ENCODE measurements at places on chromosomes 2 and 18. TPM values are rescaled to one million over a fixed set of nuclear protein-coding genes. Genes with fewer than 3 reads are reported as not detected.
A peak's percentile ranks its signal among the peaks of the same experiment; 100 is the strongest.

The LRRTM1 gene
- total RNA-seq: not detected

- no peaks in the 10 kb centered on the region for H3K27me3 ChIP-seq
- H3K4me3 ChIP-seq: no peak overlapping the region
- DNase-seq: no peak
- no peak overlapping the region for H3K27ac ChIP-seq
- H3K4me1 ChIP-seq: no peaks in the 10 kb centered on the region
Measured at GRCh38 chr2:14422426-14422825, 210.1 kb upstream of the LRATD1 start.

DNA sequence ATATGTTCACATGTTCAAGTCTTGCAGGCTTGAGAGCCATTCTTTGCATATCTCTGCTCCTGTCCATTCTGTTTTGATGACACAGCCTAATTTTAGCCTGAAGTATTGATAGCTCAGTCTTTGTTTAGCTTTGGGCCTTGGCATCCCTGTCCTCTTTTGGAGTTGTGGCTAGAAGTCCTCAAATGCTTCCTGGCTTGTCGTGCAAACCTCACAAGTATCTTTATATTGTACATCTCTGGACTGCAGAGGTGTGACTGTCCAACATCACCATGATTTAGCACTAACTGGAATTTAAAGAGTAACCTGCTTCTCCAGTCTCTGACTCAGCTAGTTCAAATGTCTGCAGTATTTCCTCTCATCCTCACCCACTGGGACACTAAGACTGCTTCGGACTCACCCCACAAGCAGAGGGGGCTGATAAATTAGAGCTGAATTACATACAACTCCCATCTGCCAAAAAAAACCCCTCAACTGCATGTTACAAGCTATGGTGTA lies 11.7 kb downstream of the PFN4 start:
- H3K27me3 ChIP-seq: no peaks in the 10 kb centered on the region
- H3K4me1 ChIP-seq: no peaks in the 10 kb centered on the region
- DNase-seq: no peak
- H3K36me3 ChIP-seq: no peaks in the 10 kb centered on the region

DNA sequence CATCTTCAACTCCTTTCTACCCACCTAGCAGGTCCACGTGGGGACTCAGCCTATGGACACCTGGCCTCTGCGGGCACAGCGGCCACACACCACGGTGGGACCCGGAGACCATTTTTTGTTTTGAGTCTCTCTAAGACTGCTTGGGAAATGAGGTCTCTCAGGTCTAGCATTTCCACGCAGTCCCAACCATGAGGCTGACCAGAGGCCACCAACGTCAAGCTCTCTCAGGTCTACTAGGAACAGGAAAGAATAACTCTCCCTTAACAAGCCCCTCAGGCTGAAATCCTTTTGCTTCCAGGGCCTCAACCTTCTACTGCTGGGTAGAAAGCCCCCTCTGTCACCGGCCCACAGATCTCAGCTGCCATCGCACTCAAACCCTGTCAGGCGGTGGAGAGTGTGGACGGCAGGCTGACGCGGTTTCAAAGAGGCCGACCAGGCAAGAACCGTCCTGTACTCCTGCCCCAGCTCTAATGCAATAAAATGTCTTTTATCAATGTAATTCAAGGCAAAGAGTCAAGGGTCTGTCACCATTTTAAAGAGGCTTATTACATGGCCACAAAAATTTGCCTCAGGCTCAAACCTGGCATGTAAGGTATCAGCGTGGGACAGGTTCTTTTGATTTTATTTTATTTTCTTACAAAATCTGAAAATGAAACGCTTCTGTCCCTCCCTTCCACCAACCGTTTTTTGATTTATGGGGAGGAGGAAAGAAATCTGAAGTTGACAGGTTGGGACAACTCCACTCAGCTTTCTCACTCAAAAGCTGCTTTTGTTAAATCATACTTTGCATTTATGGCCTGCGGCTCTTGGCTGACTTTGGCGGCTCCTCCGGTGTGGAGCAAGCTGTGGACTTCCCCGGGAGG lies 74.0 kb downstream of the BCL11A start:
- no peak overlapping the region for H3K27ac ChIP-seq
- no peaks in the 10 kb centered on the region for H3K27me3 ChIP-seq
- H3K4me3 ChIP-seq: no peak overlapping the region
- H3K36me3 ChIP-seq: no peaks in the 10 kb centered on the region
- DNase-seq: no peak
- no peaks in the 10 kb centered on the region for H3K4me1 ChIP-seq

The OR6B2 gene
- not detected for total RNA-seq

The CFC1 gene
- not detected for total RNA-seq

The LIPG gene
- not detected for total RNA-seq

- DNase-seq: no peak
- no peak overlapping the region for H3K27ac ChIP-seq
- no peaks in the 10 kb centered on the region for H3K27me3 ChIP-seq
- no peaks in the 10 kb centered on the region for H3K36me3 ChIP-seq
- no peaks in the 10 kb centered on the region for H3K4me1 ChIP-seq
Measured at GRCh38 chr2:43100883-43101662, 125.3 kb downstream of the ZFP36L2 start.

The ITGB1BP1 gene
- 55.1 TPM for total RNA-seq

- no peaks in the 10 kb centered on the region for H3K36me3 ChIP-seq
- no peak overlapping the region for H3K27ac ChIP-seq
- no peak overlapping the region for H3K4me3 ChIP-seq
- H3K4me1 ChIP-seq: no peaks in the 10 kb centered on the region
- no peak for DNase-seq
Measured at GRCh38 chr2:11187731-11188130, 32.5 kb downstream of the SLC66A3 start.

The LYG2 gene
- not detected for total RNA-seq

The AMER3 gene
- not detected for total RNA-seq

DNA sequence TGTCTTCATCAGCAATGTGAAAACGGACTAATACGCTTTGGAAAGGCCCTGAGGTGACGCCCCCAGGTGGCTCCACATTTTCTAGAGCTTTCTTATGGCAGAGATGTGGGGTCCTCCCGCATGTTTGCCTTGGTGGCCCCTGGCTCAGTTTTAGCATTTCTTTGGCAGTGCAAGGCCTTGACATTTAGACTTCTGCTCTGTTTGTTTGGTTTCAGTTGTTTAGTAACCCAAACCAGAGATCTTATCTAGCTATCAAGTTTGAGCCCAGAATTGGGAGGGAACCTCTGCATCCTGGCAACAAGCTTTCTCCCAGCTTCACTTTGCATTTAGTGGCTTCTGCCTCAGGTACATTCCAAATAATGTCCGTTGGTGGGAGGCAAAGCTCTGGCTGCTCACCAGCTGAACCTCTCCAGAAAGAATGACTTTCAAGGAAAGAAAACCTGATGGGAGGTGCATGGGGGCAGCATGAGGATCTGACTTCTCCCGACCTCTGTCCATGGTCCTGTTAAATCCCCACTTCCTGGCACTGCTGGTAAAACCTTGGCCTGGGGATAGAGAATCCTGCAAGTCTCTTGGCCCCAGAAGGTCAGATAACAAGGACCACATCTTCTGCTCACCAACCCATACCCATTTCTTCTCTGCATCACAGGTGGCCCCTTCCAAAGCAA lies 12.0 kb upstream of the MBP start:
- no peaks in the 10 kb centered on the region for H3K27me3 ChIP-seq
- no peaks in the 10 kb centered on the region for H3K36me3 ChIP-seq
- H3K4me1 ChIP-seq: peaks cover 35% of the 10 kb centered on the region

- H3K27ac ChIP-seq: no peak overlapping the region
- no peaks in the 10 kb centered on the region for H3K4me1 ChIP-seq
- no peak overlapping the region for H3K4me3 ChIP-seq
- H3K36me3 ChIP-seq: no peaks in the 10 kb centered on the region
- no peaks in the 10 kb centered on the region for H3K27me3 ChIP-seq
Measured at GRCh38 chr2:137992039-137992646, 27.9 kb downstream of the HNMT start.

The NT5C1B gene
- not detected for total RNA-seq

DNA sequence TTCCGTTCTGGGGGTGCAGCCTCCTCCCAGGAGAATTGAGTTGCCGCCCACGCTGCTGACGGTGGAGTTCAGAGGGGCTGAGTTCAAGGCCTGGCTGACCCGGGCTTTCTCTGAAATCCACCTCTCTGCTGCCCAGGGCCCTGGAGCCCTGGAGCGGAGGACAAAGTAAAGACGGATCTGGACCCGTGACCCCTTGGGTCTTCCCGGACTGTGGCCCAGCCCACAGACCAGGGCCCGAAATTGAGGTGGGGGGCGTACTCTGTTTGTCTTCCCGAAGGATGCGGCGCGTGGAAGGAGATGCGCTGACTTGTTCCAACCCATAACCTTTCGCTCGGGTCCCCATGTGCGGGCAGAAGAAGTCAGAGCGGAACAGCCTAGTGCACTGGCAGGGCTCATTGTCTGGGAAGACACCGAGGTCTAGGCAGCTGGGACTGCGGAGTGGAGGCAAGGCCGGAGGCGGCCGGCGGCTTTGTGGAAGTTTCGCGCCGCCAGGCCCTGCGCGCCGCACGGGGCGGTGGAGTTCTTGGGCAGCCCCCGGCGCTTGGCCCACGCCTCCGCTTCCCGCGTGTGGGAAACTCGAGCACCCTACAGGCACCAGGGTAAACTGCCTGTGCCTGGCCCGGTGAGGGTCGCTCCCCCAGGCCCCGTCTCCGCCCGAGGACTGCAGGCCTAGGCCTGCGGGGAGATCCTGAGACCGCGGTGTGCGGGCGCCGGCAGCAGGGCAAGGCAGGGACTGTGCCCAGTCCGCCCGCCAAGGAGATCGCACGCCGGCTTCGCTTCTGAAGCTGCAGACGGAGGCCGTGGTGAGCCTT lies 9.8 kb downstream of the POU3F3 start:
- H3K27ac ChIP-seq: no peak overlapping the region
- H3K4me3 ChIP-seq: no peak overlapping the region
- H3K36me3 ChIP-seq: no peaks in the 10 kb centered on the region
- H3K4me1 ChIP-seq: no peaks in the 10 kb centered on the region
- DNase-seq: no peak

GRCh38 chr18:78774741-78775141 lies 204.9 kb upstream of the SALL3 start:
- no peak overlapping the region for H3K4me3 ChIP-seq
- H3K27ac ChIP-seq: no peak overlapping the region
- H3K27me3 ChIP-seq: no peaks in the 10 kb centered on the region
- H3K36me3 ChIP-seq: no peaks in the 10 kb centered on the region
- H3K4me1 ChIP-seq: no peaks in the 10 kb centered on the region

- no peaks in the 10 kb centered on the region for H3K4me1 ChIP-seq
- H3K27ac ChIP-seq: no peak overlapping the region
- no peak overlapping the region for H3K4me3 ChIP-seq
- no peaks in the 10 kb centered on the region for H3K27me3 ChIP-seq
- DNase-seq: no peak
Measured at GRCh38 chr2:160721089-160722040, 227.8 kb upstream of the RBMS1 start.

DNA sequence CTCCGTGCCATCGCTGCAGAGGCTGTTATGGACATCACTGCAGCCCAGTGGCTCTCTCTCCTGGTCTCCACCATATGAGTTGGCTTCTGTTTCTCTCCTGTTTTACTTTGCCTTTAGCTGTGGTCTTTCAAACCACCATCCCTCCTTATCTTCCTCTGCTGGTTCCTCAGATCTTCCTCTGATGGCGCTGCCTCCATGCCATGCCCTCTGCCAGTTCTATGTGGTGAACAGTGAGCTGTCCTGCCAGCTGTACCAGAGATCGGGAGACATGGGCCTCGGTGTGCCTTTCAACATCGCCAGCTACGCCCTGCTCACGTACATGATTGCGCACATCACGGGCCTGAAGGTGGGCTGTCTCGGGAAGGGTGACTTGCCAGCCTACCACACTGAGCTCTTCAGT lies 13.1 kb downstream of the TYMS start:
- DNase-seq: no peak
- H3K27me3 ChIP-seq: no peaks in the 10 kb centered on the region
- no peaks in the 10 kb centered on the region for H3K4me1 ChIP-seq
- no peak overlapping the region for H3K4me3 ChIP-seq
- peaks cover 29% of the 10 kb centered on the region for H3K36me3 ChIP-seq

GRCh38 chr2:214730800-214731407 lies 78.6 kb downstream of the BARD1 start:
- no peaks in the 10 kb centered on the region for H3K27me3 ChIP-seq
- no peak overlapping the region for H3K4me3 ChIP-seq
- H3K4me1 ChIP-seq: no peaks in the 10 kb centered on the region
- H3K27ac ChIP-seq: no peak overlapping the region
- no peak for DNase-seq

DNA sequence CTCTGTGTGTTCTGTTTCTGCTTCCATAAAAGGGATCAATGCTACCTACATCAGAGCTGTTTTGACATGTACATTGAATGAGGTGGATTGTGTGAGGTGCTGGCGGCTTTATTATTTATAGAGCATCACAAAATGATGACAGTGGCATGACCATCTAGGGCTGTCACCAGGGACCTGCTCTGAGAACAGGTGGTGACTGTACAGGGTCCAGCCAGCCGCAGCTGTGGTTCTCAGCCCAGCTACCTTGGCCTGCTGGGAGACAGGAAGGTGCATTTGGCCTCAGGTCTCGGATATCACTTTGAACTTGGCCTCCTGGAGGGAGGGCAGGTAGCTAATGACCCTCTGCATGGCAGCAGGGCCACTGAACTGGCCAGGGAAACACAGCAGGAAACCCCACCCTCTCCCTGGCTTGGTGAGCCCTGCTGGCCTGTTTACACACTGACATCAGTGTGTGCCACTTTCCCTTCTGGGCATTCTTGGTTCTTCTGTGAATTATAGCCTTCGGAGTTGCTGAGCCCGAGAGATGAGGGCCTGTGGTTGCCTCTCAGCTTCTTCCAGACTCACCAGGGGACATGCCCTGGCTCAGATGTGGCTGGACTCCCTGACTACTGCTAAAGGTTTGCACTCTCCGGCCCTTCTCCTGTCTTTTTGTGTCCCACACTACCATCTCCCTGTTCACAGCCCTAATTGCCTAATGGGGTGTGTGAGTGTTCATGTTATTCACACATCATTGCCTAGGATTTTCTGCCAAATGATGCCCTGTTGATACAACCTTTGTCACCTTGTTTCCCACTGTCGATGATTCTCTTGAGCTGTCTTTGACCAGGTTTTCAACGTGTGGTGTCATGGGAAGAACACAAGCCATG lies 109.2 kb upstream of the RAB12 start:
- H3K4me1 ChIP-seq: no peaks in the 10 kb centered on the region
- DNase-seq: no peak
- no peak overlapping the region for H3K4me3 ChIP-seq
- H3K27ac ChIP-seq: no peak overlapping the region
- H3K27me3 ChIP-seq: no peaks in the 10 kb centered on the region

- H3K27ac ChIP-seq: no peak overlapping the region
- no peak overlapping the region for H3K4me3 ChIP-seq
Measured at GRCh38 chr2:232882085-232882484, 12.0 kb downstream of the SNORC start.

- H3K36me3 ChIP-seq: no peaks in the 10 kb centered on the region
- H3K27me3 ChIP-seq: no peaks in the 10 kb centered on the region
- H3K4me1 ChIP-seq: peaks cover 61% of the 10 kb centered on the region
- peak; percentile 52 for DNase-seq
- peak overlapping the region; percentile 63 for H3K27ac ChIP-seq
Measured at GRCh38 chr18:13273800-13274199, 55.2 kb downstream of the LDLRAD4 start.

GRCh38 chr2:202695166-202695565 lies 60.4 kb downstream of the FAM117B start:
- no peaks in the 10 kb centered on the region for H3K27me3 ChIP-seq
- peaks cover 15% of the 10 kb centered on the region for H3K4me1 ChIP-seq
- no peaks in the 10 kb centered on the region for H3K36me3 ChIP-seq
- no peak overlapping the region for H3K4me3 ChIP-seq
- DNase-seq: no peak

- peak overlapping the region; percentile 61 for H3K27ac ChIP-seq
- no peaks in the 10 kb centered on the region for H3K36me3 ChIP-seq
- H3K4me1 ChIP-seq: peaks cover 49% of the 10 kb centered on the region
Measured at GRCh38 chr2:9712263-9712662, 81.5 kb upstream of the YWHAQ start.

The RNF149 gene
- 138 TPM for total RNA-seq

- no peaks in the 10 kb centered on the region for H3K4me1 ChIP-seq
- DNase-seq: no peak
- H3K36me3 ChIP-seq: no peaks in the 10 kb centered on the region
- H3K27me3 ChIP-seq: no peaks in the 10 kb centered on the region
- no peak overlapping the region for H3K27ac ChIP-seq
Measured at GRCh38 chr18:23042133-23042532, 93.2 kb upstream of the CABLES1 start.

Measured in CD4-positive, alpha-beta memory T cell (primary cell).